ENCODE measurements at places on chromosomes 16 and 17.
A peak's percentile ranks its signal among the peaks of the same experiment; 100 is the strongest.

GRCh38 chr17:4412933-4413831 is 20.6 kb upstream of the SPNS3 start:
- DNase-seq = peak; percentile 87

DNA sequence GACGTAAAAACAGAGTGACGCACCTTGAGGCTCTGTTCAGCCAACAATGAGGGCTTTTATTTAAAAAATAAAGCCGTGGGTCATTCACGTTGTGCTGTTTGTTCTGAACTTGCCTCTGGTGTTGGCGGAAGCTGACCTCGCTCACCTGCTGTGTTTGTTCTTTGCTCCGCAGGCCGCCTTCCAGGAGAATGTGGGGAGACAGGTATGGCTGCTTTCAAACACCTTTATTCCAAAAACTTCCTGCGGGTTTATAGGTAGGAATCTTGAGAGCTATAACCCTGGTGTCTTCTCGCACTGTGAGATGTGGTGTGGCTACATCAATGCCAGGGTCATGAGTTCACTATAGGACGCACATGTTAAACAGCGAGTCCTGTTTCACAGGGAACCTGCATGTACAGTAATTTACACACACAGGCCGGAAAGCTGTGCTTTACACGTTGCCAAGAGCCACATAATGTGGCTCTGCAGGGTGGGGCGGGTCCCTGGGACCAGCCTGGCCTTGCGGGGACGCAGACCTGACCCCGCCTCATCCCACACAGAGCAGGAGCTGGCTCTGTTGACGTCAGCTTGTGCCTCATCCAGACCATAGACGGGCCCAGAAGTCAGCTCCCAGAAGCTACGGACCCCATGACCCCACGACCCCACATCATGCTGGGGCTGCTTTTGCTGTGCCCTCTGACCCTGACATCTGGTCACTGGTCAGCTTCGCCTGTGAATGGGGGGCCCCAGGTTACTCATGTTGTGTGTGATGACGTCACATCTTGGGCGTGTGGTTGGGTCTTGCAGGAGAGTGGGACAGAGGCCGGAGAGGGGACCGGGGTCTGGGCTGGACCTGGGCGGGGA is 49.9 kb upstream of the ZNF750 start:
- no peak for DNase-seq

- no peak for DNase-seq
Observed at GRCh38 chr17:733743-734142, 1.3 kb downstream of the TLCD3A start.

GRCh38 chr17:79811011-79811867 is 14.4 kb upstream of the CBX8 start:
- no peak for DNase-seq

GRCh38 chr16:49951574-49952195 is 73.3 kb upstream of the CNEP1R1 start:
- no peak for DNase-seq

GRCh38 chr16:4474192-4474961 is at the start of gene NMRAL1:
Gene NMRAL1, minus strand, starts transcription at chr16:4474625. Its CDS starts 493 bp downstream, at chr16:4474132.
- no peak for DNase-seq

- DNase-seq = no peak
Observed at GRCh38 chr16:83887080-83887479, 11.8 kb upstream of the MLYCD start.

- DNase-seq = no peak
Observed at GRCh38 chr16:88306411-88306810, 76.3 kb upstream of the ZNF469 start.

DNA sequence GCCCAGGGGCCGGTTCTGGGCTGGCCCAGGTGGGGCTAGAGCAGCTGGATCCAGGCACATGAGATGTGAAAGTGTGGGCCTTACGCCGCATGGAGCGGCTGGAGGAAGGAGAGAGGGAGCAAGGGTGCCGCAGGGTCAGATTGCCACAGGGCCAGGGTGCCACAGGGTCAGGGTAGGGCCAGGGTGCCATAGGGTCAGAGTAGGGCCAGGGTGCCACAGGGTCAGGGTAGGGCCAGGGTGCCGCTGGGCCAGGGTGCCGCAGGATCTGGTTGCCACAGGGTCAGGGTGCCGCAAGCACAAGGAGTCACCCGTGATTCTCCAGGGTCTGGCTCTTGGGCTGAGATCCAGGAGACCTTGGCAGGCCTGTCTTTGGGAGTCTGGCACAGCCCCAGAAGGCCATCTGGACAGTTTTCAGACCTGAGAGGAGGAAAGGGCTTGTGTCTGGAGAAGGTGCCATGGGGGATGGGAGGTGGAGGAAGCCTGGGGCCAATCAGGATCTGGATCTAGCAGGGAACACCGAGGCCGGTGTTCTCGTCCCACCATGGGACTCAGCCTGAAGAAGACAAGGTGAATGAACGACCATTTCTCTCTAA is 13.1 kb upstream of the LASP1NB start:
- DNase-seq = no peak

- no peak for DNase-seq
Observed at GRCh38 chr17:79746889-79747507, 16.3 kb downstream of the ENPP7 start.

- no peak for DNase-seq
Observed at GRCh38 chr17:11490171-11490755, 108.0 kb upstream of the DNAH9 start.

GRCh38 chr16:81774348-81774747 is 4.7 kb upstream of the PLCG2 start:
- DNase-seq = no peak

DNA sequence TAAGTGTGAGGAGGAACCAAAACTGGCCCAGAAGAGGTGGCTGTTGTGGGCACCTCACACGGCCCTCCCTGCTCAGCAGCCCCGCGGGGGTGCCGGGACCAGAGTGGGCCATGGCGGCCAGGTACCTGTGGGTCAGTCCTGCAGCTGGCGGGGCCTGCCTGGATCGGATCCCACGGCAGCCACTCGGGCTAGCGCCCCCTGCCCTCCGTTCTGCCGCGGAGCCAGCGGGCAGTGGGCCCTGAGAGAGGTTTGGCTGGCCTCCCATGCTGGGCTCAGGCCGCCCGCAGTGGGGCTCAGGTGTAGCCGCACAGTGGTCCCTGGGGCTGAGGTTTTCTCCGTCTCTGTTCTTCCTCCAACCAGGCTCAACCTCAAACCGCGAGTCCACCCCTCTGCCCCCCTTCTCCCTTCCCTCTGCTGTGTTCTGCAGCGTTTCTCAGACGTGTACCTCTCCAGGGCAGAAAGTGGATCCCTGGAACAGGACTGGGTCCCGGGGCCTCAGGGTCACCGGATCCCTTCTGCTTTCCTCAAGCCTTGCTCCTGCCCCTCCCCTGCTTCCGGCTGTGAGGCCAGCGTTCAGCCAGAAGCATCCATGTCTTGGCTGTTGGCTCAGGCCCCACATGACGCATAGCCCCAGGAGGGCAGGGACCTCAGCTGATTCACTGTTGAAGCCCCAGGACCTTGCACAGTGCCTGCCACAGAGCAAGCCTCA is 28.6 kb upstream of the ITGA3 start:
- DNase-seq = no peak

DNA sequence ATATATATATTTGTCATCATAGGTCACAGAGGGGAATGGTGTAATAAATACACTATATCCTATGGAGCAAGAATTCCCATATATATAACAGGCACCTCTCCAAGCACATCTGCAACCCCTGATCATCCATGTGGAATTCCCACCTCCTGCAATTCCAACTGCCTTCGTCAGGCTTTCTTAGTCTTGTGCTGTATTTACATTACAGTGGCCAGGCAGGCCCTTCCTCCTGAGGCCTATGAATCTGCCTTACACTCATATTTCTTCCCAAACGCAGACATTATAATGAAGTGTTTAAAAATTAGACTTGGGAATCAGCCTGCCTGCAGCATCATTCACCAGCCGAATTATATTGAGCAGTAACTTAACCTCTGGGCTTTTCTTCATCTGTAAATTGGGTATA is 19.3 kb upstream of the DNAH9 start:
- no peak for DNase-seq

DNA sequence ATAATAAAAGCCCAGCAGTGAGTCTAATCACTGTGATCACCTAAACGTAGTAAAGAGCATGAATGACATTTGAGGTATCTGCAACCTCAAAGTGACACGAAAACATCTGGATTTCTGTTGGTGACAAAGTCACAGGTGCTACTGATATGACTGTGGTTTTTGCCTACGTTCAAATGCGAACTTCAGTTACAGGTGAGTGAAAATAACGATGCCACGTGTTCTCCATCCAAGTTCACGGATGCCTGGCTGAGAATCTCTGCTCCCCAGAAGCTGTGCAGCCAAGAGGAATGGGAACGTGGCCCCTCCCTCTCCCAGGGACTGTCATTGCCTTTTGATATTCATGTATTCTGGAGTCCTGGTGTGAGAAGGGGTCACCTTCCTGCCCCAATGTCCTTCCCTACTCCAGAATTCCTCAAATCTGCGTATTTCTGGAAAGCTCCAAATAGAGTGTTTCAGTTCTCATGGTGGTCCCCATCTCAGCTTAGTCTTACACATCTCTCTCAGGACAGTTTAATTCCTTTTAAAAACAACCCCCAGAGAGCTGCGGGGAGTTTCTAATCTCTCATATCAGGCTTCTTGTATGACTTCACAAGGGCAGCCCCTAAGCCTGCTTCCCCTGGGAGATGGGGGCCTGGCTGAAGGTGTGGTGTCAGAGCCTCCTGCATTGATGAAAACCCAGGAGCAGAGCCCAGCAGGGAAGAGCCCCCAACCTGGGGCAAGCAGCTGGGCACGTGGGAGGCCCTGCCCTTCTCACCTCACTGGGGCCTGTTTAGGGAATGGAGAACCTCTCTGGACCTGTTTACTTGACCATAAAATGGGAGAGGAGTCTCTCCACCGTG is 25.8 kb downstream of the PIK3R5 start:
- no peak for DNase-seq

DNA sequence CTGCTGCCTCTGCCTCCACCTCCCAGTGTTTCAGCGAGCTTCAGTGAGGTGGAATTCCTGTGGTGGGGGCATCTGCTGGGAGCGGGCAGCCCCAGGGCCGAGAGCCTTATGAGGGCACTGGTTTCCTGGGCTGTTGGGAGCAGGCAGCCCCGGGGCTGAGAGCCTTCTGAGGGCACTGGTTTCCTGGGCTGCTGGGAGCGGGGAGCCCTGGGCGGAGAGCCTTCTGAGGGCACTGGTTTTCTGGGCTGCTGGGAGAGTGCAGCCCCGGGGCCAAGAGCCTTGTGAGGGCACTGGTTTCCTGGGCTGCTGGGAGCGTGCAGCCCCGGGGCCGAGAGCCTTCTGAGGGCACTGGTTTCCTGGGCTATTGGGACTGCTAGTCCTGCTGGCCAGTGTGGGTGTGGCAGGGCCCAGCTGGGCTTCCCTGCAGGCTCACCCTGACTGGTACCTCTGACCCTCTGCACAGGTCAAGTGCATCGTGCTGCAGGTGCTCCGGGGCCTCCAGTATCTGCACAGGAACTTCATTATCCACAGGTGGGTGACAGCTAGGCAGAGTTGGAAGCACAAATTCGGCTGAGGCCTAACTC is 5.6 kb downstream of the CDK10 start:
- DNase-seq = no peak

- DNase-seq = no peak
Observed at GRCh38 chr17:10192972-10193371, 5.4 kb downstream of the GAS7 start.

GRCh38 chr17:36869856-36870719 is 67.2 kb upstream of the LHX1 start:
- no peak for DNase-seq

- DNase-seq = no peak
Observed at GRCh38 chr16:4386451-4386805, 14.8 kb downstream of the VASN start.

DNA sequence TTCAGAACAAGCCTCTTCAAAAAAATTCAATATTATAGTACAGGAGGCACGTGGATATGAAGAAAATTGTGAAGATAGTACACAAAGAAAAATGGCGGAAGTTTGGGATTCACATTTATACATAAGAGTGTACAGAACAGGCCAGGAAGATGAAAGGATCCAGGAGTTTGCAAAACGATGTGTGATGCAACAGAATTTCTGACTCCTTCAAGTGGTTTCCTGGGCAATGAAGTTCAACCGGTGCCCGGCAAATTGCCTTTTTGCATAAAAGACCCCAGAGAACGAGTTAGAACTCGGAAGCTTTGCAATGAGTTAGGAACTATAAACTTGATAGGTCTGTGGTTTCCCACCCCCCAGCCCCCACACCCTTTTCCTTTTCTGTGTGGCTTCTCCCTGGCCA is 189.1 kb downstream of the SALL1 start:
- no peak for DNase-seq

DNA sequence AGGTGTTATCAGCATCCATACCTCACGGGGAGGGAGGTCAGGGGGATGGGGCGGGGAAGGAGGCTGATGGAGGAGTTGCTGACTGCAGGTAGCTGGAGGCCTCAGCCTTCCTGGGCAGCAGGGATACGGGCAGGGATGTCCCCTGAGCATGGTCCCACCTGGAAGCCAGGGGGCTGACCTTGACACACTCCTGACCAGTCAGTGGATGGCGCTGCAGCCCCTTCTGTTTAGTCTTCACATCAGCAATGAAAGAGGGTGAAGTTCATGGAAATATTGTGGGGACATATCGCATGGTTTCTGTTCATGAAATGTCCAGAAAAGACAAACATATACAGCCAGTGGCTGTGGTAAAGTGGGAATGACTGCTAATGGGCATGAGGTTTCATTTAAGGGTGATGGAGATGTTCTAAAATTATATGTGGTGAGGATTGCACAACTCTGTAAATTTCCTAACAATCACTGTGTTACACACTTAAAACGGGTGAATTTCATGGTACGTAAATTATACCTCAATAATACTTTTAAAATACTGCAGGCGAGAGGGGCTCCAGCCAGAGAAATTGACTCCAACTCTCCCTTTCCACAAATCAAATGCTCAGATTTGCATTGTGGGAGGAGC is 489.6 kb downstream of the CDH13 start:
- DNase-seq = no peak

DNA sequence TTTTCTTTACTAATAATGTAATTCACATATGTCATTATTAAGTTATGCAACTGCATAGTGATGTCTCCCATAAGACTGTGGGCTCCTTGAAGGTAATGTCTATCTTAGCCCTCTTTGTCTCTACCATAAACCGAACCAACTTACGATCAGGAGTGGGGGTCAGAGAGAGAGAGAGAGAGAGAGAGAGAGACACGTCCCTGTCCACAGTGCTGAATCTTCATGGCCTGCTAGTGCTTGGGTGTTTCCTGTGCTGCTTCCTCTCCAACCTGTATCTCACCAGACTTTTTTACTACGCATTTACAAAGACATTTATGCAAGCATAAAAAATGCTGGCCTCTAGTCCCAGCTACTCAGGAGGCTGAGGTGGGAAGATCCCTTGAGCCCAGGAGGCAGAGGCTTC is 52.2 kb upstream of the HAPSTR1 start:
- no peak for DNase-seq

DNA sequence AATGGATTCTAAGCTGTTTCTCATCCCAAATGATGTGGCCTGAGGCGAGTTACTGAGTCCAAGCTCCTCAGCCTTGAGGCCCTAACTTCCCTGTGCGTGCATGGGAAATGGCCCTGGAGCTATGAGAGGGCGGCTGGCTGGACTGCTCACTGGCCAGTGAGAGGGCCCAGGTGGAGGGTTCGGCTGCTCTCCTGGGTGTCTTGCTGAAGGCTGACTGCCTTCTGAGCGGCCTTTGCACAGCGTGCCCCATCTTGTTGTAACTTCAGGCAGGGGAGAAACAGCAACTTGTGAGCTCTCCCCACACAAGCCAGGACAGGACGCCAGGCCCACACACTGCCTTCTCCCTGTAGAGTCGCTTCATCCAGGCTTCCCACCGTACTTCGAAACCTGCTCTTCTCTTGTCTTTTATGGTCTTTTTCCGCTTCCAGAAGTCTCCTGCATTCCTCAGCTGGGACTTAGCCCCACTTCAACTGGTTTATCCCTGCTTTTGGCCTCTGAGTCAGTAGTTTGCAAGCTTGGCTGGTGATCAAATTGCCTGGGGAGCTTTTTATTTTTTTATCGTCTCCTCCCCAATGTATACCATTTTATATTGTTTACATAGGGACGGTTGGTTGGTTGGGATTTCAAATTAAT is 13.3 kb downstream of the CDH3 start:
- DNase-seq = no peak
